ENCODE measurements at places on chromosomes 2 and 18. TPM values are rescaled to one million over a fixed set of nuclear protein-coding genes. Genes with fewer than 3 reads are reported as not detected.

DNA sequence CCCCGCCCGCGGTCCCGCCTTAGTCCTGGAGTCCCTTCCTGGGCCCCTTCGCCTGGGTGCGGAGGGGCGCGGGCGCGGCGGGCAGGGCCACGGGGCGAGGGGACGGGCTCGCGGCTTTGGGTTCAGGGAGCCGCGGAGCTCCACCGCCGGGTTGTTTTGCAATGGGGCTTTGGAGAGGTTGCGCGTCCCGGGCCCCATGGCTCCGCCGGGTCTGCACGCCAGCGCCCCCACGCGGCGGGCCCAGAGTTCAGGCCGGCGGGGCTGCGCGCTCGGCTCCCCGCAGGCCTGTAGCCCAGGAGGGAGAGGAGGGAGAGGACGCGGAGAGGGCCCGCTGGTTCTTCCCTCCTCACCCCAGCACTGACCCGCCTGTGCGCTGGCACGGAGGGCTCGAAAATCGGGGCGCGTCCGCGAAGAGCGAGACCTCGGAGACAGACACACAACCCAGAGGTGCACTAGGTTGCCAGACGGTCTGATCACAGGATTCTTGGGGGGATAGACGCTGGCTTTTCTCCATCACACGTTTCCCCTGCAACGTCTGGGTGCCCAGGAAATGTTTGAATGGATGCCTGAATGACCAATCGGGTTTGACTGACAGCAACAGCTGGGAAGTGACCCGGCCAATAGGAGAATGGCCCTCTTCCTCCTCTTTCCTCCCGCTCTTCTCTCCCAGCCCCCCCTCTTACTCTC, 4.9 kb upstream of the SIX2 start:
- DNase-seq: peak; percentile 83

GRCh38 chr18:47436871-47437270, 185.4 kb upstream of the SKOR2 start:
- no peak for DNase-seq

- DNase-seq: peak; percentile 93
Measured at GRCh38 chr2:148201075-148202004, 180.4 kb downstream of the MBD5 start.

- no peak for DNase-seq
Measured at GRCh38 chr18:63867368-63868125, 20.0 kb upstream of the SERPINB2 start.

- DNase-seq: no peak
Measured at GRCh38 chr2:46706264-46706983, 209.2 kb downstream of the MCFD2 start.

GRCh38 chr2:191369034-191369433, 123.8 kb downstream of the MYO1B start:
- no peak for DNase-seq

GRCh38 chr18:48786455-48787202, 164.1 kb downstream of the SMAD7 start:
- no peak for DNase-seq

- DNase-seq: no peak
Measured at GRCh38 chr18:68784071-68784470, 13.8 kb upstream of the CCDC102B start.

- DNase-seq: no peak
Measured at GRCh38 chr18:72122103-72122502, 422.0 kb downstream of the CBLN2 start.

- peak; percentile 83 for DNase-seq
Measured at GRCh38 chr2:42567806-42568400, 529 bp upstream of the MTA3 start.

- DNase-seq: peak; percentile 91
Measured at GRCh38 chr2:30711646-30712085, 95.6 kb downstream of the CAPN13 start.

GRCh38 chr18:49976795-49977560, 163.6 kb upstream of the ACAA2 start:
- DNase-seq: no peak

DNA sequence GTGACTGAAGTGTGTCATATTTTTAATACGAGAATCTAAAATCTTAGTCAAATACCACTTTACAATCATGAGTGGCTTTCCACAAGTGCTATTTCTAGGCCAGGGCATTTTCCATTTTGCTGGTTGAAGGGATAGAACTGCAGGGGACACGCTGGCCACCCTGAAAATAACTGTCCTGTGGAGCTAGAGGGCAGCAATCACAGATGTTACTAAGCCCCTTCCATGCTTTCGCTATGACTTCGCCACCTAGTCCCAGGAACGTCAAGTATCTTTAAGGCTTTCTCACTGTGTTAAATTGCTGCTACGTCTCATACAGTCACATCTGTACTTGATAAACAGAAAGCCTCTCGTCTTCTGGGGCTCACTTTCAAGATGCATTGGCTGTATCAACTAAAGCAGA, 171.8 kb downstream of the CDH2 start:
- DNase-seq: peak; percentile 43

- DNase-seq: no peak
Measured at GRCh38 chr2:53314718-53315117, 452.9 kb upstream of the CHAC2 start.

DNA sequence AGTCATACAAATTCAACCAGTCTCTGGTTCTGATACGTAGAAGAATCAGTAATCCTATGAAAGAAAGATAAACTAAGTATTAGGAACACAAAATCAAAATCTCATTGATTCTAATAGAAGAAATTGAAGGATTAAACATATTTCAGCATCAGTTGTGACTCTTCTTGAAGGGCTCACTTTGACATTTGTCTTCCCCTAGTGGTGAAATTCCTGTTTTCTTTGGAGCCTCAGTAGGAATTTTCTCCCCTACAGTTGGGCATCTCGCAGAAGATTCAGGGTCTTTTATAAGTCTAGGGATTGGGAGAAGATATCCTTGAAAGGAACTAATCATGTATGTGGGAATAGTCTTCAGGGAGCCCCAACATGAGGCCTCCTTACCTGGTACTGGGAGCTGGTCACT, 2.8 kb upstream of the CRYGB start:
- no peak for DNase-seq

DNA sequence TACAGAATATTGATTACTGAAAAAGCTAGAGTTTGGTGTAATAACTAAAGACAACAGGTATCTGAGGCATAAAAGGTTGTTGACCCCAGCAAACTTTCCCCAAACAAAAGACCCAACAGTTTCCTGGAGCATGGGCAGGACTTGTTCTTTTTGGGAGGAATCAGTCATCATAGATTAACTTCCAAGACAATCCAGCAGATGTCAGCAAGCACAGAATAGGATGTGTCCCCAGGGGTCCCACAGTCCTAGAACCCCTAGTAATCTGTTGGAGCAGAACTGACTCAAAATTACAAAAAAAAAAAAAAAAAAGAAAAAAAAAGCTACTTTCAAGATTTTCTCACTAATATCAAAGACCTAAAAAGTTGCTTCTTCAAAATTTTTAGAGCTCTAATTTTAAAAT, 564.7 kb upstream of the SLC39A10 start:
- DNase-seq: peak; percentile 35

DNA sequence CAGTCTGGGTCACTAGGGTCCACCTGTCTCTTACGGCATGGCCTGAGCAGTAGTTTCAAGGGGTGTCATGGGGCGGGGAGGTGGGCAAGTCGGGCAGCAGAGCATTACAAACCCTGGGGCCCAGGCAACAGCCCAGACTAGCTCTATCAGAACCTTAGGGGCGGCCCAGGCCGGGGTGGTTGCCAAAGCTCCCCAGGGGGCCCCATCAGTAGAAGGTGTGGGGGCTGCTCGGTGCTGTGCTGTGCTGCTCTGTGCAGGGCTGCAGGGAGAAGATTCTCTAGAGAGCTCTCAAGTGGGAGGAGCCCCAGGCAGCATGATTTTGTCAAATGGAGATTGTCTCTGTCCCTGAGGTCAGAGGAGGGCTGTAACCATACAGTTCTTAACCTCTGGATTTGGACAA, 36.4 kb upstream of the SLC14A1 start:
- DNase-seq: no peak

DNA sequence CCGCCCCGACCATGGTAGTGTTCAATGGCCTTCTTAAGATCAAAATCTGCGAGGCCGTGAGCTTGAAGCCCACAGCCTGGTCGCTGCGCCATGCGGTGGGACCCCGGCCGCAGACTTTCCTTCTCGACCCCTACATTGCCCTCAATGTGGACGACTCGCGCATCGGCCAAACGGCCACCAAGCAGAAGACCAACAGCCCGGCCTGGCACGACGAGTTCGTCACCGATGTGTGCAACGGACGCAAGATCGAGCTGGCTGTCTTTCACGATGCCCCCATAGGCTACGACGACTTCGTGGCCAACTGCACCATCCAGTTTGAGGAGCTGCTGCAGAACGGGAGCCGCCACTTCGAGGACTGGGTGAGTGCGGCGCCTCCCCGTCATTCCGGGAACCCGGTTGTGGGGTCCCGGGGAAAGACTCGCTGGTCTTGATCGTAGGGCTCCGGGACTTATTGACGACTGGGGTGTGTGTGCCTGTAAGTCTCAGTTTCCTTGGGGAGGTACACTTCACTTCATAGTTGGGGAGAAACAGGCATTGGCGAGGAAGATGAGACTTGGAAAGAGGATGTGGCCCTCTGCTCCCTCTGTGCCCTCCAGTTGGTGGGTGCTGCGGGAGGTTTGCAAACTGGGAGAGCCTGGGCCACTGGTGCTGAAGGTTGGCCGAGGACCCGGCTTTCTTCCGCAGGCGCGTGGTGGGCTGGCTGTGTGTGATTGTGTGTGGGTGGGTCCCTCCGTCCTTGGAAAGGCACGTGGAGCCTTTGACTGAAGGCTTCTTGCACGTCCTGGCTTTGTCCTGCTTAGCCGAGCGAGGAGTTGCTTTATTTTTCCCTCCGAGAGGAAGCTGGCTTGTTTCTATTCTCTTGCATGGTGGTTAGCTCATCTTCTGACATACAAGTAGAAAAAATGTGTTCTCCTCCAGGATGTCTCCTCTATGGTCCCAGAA, 886 bp downstream of the PRKCE start:
- DNase-seq: peak; percentile 44

GRCh38 chr2:120525056-120526046, 179.4 kb downstream of the INHBB start:
- no peak for DNase-seq

- no peak for DNase-seq
Measured at GRCh38 chr2:233551491-233551890, 15.1 kb downstream of the USP40 start.

DNA sequence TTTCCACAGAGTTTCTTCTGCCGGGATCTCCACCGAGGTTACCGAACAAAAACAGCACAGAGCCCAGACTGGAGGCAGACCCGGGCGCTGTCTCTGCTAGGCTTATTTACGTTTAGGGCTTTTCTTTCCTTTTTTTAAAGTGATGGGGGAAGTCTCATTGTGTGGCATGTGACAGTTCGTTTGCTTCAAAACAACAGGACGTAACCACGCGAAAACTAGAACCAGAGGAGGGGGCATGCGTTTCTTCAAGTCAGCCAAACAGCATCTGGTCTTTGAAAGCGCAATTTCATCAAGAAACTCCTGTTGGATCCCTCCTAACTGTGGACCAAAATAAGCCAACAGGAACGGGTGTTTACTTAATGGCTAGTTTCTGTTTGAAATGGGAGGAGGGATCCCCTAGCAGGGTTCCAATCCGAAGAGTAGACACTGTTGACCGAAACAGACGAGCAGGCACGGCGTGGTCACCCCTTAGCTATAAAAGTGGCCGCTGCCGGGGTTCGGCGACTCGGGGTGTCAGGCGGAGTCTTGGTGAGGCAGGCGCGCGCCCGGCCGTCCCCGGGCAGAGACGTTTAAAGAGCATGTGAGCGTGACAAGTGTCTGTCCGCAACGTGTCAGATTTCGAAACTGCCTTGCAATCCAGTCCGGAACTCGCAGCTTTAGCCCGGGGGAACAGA, 997 bp upstream of the TGIF1 start:
- peak; percentile 63 for DNase-seq

DNA sequence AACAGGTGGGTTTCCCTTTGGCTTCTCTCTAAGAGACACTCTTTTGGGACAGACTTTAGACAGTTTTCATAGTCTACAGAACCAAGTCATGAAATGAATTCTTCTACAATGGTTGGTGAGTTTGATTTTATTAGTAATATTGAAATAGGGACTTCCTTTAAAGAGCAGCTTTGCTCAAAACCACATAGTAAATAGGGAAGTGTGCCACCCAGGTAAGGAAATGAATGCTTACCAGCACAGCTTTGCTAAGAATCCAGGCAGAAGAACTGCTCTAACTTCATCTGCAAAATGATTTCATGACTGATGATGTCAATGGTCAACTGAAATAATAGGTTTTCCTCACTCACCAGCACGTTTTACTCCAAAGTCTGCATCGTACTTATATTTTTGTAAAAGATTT, 89.2 kb downstream of the NYAP2 start:
- DNase-seq: no peak

DNA sequence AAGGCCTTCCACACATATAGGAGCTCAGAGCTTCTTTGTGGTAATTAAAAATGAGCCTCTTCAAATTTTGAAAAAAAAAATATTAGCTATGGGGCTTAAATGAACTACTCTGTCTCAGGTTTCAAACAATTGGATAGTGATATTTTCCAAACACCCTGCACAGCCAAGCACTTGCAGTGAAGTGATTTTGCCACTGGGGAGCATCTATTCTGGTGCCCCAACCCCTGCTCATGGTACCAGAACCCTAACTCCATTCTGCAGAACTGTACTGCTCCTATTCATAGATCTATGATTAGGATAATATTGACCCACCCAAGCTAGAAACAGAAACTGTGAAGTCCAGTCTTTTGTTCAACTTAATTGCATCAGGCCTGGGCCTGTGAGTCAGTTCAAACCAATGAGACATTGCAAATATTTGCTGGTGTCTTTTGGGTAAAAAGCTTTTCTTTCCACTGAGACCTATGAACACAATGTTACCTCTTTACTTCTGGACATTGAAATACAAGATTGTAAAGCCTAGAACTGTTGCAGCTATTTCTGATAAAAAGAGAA, 324.0 kb downstream of the GALNT13 start:
- DNase-seq: no peak

- DNase-seq: no peak
Measured at GRCh38 chr2:47339745-47340541, 63.0 kb upstream of the MSH2 start.

- DNase-seq: no peak
Measured at GRCh38 chr2:221571551-221572218, 419 bp downstream of the EPHA4 start.

The SLC4A3 gene
- 11.1 TPM for total RNA-seq

The IL1RN gene
- not detected for total RNA-seq

The LBX2 gene
- 1.1 TPM for total RNA-seq

The CNTNAP5 gene
- 0.39 TPM for total RNA-seq

The TNS1 gene
- total RNA-seq: 3.2 TPM

The CYP1B1 gene
- total RNA-seq: 2.7 TPM

The DNAH7 gene
- total RNA-seq: 0.09 TPM

The FBXO36 gene
- total RNA-seq: 3.4 TPM

All from H9 (cell line).